ENCODE measurements at places on chromosomes 6 and 20.

GRCh38 chr6:53567701-53568100, 22.8 kb upstream of the GCLC start:
- no peak for DNase-seq

- DNase-seq, result no peak
These were observed 36.1 kb downstream of the FGD2 start for GRCh38 chr6:37041521-37041920.

DNA sequence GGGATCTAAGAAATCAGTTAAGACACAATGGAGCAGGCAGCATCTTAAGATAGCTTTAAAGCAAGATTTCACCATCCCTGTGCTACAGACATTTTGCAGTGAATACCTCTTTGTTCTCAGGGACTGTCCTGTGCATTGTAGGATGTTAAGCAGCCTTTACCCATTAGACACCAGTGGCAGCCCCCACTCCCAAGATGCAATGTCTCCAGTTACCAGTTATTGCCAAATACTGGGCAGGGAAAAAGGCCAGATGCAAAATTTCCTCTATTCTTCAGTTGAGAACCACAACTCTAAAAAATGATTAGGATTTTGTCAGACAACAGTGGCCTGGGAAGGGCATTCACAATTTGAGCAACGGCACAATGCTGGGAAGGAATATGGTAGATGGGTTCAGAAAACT, 6.1 kb downstream of the FBXO5 start:
- DNase-seq, result no peak

DNA sequence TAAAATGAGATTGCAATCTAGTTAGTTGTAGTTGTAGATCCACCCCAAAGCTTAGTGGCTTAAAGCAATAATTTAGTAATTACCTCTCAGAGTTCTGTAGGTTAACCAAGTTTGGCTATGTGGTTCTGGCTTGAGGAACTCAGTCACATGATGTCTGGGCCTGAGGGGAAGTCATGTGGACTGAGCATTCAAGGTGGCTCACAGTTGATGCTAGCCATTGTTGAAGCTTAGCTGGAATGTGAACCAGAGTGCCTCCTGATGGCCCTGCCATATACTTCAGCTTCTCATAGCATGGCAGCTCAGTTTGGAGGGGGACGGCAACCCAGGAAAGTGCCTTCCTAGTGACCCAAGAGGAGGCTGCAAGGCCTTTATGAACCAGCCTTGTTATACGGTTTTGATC, 263.2 kb upstream of the RNF217 start:
- no peak for DNase-seq

DNA sequence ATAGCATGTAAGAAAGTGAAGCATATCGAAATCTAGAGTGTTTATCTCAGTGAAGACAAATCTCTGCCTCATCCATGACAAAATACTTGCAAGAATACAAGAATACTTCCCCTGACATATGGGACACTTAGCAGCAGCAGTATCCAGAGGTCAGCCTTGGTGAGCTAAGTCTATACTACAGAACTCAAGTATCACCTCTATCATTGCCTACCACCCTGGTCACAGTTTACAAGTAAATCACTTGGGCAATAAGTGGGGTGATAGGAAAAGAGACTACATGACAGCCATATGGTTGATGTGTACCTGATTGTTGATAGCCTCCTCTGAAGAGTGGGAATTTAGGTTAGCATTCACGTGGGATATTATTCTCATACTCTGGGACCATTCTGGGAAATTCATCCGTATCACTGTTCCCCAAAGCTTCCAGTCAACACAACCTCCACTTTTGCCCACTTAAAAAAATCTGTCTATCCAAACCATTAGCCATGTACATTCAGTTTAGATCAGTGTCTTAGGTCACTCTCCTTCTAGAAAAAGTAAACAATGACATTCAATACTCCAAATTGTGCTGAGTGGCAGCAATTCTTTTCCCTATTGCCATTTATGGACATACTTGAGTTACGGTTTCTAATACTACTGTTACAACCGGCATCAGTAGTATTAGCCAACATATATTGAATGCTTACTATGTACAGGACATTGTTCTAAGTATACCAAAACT, 118.2 kb upstream of the PRSS16 start:
- no peak for DNase-seq
